ENCODE measurements at places on chromosomes 6 and 20.

DNA sequence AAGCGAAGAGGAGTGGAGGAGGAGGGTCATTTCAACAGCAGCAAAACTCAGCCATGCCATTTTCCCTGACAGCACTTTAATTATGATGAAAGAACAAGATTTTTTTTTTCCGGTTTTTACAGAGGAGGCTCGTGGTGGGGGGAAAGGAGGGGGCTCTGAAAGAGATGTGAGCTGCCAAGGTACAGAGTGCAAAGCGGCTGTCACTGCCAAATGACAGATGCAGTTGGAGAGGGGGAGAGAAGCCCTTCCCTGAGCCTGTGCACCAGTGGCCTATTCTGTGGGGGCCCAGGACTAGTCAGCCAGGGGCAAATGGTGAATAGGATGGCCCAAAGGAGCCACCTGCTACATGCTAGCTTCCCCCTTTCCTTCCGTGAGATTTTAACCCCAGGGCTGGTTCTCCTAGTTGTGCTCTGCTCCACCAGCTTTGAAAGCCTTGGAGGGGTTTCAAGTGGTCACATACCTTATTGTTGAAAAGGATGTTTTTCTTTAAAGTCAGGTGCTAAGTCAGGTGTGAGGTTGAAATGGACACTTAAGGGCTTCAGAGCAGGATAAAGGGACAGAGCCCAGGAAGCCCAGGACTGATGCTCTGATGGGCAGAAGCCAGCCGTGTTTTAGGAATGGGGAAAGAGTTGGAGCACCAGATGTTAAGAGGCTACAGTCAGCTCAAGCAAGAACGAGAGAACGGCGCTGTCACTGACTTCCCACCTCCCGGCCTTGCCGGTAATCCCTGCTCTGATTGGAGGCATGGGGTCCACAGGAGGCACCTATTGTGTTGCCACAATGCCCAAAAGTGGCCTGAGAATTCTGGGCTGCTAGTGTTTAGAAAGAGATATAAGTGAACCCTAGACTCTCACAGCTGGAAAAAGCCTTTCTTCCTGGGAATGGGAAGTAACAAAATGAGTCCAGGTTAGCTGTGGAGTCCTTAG, 24.8 kb downstream of the GNAS start:
- no peak for DNase-seq

GRCh38 chr6:106733386-106733785, 104.0 kb downstream of the QRSL1 start:
- no peak for DNase-seq

- no peak for DNase-seq
Observed at GRCh38 chr6:168018664-168019063, 21.2 kb downstream of the KIF25 start.

GRCh38 chr6:164040994-164041393, 626.5 kb downstream of the QKI start:
- DNase-seq, result no peak

DNA sequence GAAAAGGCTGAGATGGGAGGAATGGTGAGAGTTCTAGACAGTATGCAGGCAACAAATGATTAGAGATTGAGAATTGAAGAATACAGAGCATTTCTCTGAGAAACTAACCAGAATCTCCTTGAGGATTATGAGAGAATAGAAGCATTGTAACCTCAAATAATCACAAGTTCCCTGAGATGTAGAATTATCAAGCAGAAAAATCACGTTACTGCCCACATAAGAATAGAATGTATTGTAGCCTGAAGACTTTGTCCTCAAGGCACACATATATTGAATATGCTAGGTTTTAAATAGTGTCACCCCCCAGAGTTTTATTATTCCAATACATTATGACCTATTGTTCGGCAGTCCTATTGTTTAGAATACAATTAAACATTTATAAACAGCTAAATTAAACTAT, 57.2 kb downstream of the CNKSR3 start:
- no peak for DNase-seq

DNA sequence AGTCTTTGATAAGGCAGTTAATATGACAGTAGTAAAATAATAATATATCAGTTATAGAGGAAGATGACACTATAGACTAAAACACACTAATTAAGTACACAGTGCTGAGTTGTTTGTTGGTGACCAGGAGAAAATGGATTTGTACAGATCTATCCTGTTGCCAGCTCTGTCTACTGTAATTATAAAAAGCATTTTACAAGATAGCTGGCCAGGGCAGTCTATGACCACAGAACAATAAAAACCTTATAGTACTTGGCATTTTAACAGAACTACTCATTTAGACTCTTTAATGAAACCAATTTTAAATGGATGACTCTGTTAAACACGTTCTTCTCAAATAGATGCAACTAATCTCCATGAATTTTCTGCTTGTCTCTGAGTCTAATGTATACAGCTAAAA, 367.5 kb downstream of the BTBD9 start:
- DNase-seq, result no peak

- peak; percentile 61 for DNase-seq
Observed at GRCh38 chr6:129766959-129767728, 57.2 kb upstream of the ARHGAP18 start.

DNA sequence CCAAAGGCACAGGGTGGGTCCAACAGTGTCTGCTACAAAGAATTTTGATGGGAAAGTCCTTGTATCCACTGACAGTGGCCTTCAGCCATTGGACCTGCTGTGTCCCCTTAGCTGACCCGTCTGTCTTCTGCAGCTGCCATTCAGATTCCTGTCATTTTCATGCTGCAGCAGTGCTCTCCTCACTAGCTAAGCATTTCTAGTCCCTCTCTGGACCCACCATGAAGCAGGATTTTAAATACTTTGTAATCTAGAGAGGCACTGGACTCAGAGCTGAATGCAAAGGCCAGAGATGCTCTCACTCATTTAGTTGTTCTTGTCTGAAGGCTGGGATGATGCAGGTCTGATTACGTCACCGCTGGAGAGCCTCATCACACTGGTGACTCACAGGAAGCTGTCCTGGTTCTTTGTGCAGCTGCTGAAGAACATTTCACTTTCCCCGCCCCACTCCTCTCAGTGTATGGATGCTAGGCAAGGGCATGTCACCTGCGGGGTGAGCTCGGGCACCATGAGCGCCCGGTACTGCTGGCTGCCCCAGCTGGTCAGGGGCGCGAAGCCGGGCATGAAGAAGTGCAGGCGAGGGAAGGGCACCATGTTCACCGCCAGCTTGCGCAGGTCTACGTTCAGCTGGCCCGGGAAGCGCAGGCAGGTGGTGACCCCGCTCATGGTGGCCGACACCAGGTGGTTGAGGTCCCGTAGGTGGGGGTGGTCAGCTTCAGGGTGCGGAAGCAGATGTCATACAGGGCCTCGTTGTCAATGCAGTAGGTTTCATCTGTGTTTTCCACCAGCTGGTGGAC, 19.4 kb upstream of the TUBB2A start:
- no peak for DNase-seq

DNA sequence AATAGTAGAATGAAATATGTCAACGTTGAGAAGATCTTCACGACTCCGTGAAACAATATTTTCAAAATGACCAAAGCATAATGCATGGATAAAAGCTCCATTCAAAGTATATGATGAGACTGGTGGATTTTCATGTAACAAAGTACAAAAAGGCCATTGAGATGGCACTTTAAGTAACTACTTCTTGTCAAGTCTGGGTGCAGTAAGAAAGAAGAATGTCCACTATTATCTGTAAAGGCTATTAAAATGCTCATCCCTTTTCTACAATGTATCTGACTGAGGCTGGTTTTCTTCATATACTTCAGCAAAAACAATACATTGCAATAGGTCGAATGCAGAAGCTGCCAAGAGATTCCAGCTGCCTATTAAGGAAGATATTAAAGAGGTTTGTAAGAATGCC, 457.4 kb downstream of the PKHD1 start:
- no peak for DNase-seq

DNA sequence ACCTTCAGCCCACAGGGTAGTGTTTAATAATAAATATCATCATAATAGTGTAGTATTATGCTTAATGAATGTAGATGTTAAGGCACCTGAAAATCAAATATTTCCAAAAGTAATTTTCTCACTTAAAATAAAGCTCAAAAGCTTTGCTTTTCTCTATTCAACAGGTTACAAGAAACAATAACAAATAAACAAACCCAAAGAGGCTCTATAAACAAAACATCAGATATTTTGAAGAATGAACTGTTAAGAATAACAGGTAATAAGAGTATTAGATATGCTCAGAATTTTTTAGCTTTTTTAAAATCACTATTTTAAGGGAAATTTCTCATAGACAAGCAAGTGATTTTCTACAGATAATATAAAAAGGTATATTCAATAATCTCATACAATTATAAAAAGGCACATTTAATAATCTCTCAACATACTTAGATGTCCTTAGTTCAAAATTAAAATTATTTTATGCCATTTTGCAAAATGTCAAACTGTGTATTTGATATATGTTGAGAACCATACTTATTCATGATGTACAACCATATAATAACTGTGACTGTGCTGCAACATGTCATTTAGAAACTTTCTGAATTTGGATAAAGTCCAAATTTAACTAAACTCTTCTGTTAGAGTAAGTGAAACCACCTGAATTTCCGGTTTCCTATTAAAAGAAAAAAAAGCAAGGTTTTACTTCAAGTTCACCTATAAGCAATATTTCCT, 35.8 kb downstream of the PHIP start:
- DNase-seq, result no peak

DNA sequence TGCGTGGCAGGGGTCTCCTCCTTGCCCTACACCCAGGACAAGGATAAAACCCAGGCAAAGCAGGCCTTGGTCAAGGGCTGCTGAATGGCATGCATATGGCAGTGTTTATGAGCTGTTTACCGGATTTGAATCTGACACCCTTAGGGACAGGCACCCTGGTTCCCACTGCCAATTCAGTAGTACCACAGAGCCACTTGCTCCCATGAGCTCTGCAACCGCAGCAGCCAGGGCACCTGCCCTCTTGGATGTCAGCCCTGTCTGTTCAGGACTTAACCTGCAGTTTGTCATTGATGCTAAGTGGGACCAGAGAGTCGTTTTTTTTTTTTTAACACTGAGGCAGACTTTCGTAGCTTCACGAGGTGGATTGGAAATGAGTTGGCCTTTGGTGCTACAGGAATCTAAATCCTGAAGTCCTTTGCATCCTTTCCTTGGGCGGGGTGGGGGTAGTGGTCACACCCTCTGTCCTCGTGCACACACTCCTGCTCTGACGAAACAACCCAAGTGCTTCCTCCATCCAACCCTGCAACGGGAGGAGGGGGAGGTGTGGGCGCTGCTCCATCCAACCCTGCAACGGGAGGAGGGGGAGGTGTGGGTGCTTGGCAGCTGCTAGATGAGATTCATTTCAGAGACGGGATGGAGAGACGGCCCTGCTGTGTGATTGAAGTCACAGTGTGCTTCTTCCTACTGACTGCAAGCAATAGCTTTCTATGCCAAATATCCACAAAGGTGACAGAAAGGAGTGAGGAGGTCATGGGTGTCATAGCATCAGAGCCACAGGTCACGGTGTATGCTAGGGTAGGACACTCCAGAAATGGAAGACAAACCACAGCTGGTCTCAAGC, 166.5 kb downstream of the SMOC2 start:
- no peak for DNase-seq

DNA sequence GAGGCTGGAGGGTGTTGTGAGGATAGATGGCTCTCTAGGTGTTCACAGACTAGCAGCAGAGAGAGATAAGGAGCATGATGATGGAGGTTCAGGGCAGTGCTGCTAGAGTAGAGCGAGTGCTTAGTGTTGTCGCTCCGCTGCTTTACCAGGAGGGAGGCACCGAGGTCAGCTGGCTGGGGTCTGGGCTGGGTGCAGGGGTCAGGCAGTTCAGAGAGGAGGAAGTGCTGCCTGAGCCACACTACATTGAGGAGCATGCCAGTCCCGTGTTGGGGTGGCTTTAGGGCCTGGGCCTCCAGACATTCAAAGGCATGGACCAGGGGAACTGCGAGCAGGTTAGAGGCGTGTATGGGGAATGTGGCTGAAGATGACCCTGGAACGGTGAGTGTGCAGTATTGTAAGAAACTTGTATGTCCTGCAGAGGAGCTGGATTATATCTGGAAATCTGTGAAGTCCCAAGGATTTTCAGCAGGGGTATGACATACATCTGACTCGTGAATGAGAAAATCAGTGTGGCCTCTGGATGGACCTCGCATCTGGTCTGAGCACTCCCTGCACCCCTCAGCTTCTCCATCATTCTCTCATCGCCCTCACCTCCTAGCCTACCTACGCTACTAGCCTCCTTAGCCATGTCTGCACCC, 66.9 kb downstream of the IGF2R start:
- no peak for DNase-seq

DNA sequence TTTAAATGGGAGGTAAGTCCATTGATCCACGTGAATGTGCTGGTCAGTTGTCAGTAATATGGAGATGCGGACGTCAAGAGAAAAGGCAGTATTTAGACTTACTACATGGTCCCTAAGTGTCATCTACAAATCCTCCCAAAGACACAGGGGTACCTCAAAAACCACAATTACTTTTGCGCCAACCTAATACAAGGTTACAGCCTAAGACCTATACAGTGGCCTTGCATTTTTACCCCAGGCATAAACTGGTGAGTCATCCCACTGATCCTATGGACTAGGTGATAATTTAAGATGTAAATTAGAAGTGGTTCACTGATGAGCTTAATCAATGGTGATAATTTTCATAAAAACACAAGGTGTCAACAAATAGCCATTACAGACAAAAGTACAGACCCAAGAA, 141.0 kb downstream of the NFATC2 start:
- DNase-seq, result no peak

DNA sequence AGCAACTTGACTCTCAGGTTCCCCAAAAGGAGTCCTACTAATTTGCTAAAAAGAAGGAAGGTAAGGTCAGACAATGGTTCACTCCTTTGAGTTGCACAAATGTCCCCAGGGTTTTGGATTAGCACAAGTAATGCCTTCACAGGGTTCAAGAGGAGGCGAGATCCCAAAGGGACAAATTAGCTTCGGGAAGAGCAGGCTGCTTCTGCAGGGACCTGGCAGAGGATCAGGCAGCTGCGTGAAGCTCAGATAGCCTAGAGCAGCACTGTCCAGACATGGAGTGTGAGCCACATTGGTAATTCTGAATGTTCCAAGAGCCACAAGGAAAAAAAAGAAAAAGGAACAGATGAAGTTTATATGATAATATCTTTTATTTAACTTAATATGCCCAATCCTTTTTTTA, 115.4 kb downstream of the CFAP61 start:
- no peak for DNase-seq

DNA sequence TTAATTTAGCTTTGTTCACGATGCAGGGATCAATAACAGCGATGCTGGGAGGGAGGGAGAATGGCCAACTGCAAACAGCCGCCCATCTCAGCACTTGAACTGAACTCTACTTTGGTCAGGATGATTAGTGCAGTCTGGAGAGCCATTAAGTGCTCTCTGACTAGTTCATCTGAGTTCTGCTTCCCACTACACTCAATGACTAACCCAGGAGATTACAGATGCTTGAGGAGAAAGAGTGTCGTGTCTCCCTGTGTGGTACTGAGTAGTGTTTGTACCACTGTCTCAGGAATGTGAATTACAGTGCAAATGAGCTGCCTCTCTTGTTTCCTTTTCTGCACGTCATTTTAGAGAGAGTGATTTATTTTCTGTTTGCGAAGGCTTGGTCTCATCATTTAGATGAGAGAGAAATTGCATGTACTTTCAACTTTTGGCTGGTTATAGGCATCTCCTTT, 23.5 kb downstream of the CARMIL1 start:
- DNase-seq, result no peak

- DNase-seq, result no peak
Observed at GRCh38 chr6:96211341-96211740, 195.6 kb downstream of the FUT9 start.

GRCh38 chr6:139917951-139918630, 543.6 kb upstream of the CITED2 start:
- DNase-seq, result no peak

GRCh38 chr6:3270258-3270657, 11.5 kb downstream of the PSMG4 start:
- no peak for DNase-seq

Measured in stimulated activated CD8-positive, alpha-beta memory T cell treated with anti-CD3 and anti-CD28 coated beads, Interleukin-15, amount 100 ng/mL, for 48 hours (primary cell).